ENCODE measurements at places on chromosomes 4 and X.
A peak's percentile ranks its signal among the peaks of the same experiment; 100 is the strongest.

- no peak for DNase-seq
These were observed 387.0 kb downstream of the BCOR start for GRCh38 chrX:39710776-39711175.

DNA sequence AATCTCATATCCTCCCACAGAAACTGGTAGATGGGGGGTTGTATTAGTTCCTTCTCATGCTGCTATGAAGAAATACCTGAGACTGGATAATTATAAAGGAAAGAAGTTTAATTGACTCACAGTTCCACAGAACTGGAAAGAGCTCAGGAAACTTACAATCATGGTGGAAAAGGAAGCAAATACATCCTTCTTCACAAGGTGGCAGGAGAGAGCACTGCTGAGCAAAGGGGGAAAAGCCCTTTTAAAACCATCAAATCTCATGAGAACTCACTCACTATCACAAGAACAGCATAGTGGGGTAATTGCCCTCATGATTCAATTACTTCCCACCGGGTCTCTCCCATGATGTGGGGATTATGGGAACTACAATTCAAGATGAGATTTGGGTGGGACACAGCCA is 250.5 kb upstream of the GPRIN3 start:
- DNase-seq: no peak

GRCh38 chr4:150818661-150819060 is 196.4 kb downstream of the LRBA start:
- DNase-seq: no peak

DNA sequence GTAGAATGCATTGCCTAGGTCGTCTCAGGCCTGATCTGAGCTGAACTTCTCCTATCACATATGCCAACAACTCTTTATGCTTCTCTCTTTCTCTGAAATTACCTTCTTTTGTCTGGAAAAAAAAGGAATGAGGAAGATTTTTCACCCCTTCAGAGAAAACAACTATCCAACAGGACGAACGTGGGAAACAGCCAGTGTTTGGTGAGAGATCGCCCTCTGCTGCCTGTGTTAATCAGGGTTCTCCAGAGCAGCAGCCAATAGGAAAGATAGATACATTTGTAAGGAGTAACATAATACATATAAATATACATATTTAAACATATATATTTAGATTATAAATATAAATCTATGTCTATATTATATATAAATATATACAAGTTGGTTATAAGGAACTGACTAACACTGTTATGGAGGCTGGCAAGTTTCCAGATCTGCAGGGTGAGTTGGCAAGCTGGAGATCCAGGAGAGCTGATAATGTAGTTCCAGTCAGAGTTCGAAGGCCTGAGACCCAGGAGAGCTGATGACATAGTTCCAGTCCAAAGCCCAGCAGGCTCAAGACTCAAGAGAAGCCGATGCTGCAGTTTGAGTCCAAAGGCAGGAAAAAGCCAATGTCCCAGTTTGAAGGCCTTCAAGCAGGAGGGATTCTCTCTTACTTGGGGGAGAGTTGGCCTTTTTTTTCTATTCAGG is 13.3 kb downstream of the CETN2 start:
- DNase-seq: no peak

DNA sequence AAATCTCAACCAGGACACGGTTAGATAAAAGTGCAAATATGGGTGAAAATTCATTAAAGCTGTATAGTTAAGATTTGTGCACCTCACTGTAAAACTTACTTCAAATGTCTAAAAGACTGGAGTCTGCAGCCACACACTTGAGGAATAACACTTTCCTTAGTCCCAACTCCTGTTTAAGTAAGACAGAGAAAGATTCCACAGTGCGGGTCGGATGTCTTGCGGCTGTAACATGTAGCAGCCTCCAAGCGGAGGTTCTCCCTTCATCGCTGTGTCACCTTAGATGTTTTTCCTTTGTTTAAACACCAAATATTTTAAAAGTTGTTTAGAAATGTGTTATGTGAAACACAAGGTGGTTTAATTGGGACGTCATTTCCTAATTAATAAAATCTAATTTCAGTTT is 905 bp upstream of the MAEA start:
- no peak for DNase-seq

DNA sequence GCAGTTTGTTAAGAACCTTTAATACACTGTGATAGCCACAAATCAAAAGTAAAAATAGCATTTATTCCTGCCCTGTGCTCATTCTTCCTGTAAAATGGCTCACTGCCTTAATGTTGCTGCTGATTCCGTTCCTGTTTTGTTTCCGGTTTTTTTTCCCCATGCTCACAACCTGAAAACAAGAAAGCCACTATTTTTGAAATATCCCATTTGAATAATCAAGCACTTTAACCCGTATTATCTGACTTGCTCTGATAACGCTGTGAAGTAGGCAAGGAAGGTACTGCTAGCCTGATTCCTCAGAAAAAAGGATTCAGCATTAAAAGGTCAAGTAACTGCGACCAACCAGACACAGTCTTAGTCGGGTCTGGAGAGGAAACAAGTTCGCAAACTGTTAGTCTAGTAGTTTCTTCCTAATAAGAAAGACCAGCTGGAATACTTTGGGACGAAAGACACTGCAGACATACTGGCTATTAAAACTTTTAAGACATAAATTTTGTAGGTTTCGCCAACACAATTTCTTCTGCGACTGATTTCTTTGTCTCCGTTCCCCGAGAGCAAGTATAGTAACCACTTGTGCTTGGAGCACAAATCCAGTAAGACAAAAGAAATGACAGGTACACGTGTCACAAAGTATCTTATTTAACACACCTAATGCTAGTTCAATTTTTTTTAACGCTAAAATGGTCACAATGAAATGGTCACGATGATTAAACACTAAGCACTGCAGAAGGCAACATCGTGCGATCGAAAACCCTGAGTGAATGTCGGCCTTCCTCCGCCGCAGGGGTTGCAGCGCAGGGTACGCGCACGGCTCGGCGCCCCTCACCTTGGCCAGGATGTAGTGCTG is 802 bp downstream of the COX18 start:
- no peak for DNase-seq

- no peak for DNase-seq
These were observed 4.6 kb downstream of the GAB1 start for GRCh38 chr4:143341186-143341755.

GRCh38 chrX:88416002-88416401 is 331.0 kb upstream of the CPXCR1 start:
- no peak for DNase-seq

DNA sequence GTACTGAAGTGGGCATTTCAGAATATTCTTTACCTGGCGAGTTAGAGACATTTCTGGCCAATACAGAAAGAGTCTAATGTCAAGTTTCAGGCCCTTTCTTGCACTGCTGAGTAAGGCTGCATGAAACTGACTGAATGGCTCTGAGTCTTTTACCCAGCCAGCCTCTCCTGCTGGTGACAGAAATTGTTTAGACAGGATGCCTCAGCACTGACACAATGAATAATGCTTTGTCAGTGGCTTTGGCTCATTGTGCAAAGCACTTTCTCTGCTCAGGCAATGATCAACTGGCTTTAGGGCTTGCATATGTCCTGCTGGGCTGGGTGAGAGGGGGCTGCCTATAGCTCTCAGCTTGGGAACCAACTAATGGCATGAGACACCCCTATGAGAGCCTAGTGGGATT is 45.5 kb downstream of the CLNK start:
- DNase-seq: no peak

DNA sequence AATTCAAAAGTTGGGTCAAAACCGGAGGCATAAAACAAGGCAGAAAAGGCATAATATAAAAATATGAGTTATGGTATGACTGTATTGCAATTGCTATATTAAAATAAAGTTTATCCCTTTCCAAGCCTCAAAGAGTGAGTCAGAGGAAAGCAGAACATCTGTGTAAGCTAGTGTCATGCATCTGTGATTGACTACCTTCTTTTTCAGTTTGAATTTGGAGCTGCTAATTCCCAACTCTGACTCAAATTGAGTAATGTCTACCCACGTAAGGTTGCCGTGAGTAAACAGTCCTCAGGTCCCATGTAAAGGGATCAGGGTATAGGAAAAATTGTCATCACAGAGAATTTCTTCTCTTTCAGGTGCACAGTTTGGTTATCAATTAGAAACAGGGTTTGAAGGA is 6.5 kb upstream of the SLITRK4 start:
- DNase-seq: no peak

GRCh38 chr4:40264995-40265909 is 68.4 kb downstream of the RHOH start:
- no peak for DNase-seq

DNA sequence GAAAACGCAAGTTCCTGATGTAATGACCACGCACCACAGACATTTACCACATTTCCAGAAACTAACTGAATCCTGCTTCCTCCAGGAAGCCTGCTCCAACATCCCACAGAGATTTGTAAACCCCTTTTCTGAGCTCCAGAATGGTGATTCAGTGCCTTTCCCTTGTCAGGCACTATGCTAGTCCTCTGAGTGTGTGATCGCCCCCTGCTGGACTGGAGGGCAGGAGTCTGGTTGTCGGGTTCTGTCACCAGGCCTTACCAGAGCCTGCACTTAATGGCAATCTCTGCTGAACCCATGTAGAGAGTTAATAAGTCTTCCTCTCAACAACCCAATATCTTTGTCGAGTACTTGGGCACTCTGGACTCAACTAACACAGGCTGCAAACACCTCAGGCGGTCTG is 14.5 kb upstream of the KDM5C start:
- peak; percentile 17 for DNase-seq

DNA sequence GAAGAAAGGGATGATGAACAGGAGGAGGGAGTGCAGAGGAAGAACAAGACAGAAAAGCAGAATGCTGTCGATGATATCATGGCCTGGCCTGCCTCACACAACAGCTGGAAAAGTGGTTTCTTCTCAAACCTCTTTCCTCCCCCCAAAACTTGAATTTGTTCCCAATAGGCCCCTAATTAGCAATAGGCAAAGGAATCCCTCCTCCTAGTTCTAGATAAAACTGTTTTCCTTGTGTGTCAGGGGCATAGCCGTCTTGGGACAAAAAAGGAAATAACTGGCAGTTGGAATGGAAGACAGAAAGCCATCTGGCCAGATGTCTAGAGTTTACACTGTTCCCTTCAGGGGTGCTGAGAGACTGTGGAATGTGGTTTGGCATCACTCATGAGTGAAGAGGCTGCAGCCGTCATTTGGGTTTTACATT is 177.8 kb upstream of the C1QTNF7 start:
- DNase-seq: no peak

DNA sequence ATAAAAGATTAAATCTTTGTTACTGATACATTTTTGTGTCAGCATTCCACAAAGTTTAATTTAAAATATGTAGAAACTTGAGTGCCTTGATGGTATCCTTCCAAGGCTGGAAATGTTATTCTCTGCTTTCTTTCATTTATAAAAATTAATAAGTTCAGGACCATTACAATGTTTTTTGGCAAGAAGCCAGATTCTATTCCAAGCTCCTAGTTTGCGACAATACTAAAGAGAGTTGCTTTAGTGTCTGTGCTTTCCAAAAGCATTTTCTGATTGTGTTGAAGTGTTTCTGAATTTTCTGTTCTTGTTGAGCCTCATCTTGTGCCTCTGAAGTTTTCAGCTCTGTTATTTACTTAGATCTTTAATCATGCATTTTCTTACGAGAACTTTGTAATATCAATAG is 516.2 kb downstream of the KCTD8 start:
- DNase-seq: no peak

DNA sequence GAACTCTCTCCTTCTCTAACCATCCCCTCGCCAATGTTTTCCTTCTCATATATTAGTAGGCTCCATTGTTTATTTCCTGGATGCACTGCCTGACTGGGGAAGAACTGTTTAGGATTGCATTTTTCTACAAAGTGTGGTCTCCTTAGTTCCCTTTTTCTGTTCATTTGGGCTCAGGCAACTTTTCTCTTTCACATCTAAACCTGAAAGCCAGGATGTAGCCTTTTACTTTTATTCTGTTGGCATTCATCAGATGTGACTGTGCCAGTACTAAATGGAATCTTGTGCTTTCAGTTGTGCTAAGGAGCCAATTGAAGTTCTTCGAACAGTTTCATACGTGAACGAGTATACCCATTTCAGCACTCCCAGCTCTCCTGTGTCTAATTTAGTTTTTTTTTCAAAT is 59.8 kb downstream of the DDIT4L start:
- no peak for DNase-seq

GRCh38 chr4:90403781-90404180 is 276.6 kb downstream of the CCSER1 start:
- no peak for DNase-seq

GRCh38 chr4:69051576-69051943 is 44.7 kb upstream of the UGT2B7 start:
- no peak for DNase-seq

DNA sequence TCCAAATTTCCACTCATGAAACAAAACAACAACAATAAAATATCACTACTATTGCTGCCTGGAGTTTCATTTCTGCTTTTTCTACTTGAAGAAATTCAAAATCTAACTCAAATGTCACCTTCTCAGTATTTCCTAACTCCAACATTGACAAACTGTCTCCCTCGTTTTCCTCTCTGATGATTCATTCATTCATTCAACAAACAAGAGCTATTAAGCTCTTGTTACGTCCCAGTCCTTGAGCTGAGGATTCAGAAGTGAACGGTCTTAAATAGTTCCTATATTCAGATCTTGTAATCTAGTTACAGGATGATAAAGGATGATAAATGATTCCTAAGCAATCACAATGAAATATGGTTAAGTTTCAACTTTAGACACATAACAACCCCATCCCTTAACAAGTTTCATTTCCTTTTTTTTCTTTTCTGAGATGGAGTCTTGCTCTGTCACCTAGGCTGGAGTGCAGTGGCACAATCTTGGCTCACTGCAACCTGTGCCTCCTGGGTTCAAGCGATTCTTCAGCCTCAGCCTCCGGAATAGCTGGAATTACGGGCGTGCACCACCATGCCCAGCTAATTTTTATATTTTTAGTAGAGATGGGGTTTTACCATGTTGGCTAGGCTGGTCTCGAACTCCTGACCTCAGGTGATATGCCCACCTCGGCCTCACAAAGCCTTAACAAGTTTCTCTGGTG is 1.7 kb downstream of the SLC9B2 start:
- DNase-seq: no peak

DNA sequence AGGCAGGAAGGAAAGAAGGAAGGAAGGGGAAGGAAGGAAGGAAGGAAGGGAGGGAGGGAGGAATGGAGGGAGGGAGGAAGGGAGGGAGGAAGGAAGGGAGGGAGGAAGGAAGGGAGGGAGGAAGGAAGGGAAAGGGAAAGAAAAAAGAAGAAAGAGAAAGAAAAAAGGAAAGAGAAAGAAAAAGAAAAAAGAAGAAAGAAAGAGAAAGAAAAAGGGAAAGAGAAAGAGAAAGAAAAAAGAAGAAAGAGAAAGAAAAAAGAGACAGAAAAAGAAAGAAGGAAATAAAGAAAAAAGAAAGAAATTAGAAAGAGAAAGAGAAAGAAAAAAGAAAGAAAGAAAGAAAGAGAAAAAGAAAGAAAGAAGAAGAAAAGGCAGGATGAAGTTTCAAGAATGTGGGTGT is 15.0 kb upstream of the NHSL2 start:
- no peak for DNase-seq

- no peak for DNase-seq
These were observed 60.2 kb upstream of the SYTL5 start for GRCh38 chrX:37946197-37946596.

DNA sequence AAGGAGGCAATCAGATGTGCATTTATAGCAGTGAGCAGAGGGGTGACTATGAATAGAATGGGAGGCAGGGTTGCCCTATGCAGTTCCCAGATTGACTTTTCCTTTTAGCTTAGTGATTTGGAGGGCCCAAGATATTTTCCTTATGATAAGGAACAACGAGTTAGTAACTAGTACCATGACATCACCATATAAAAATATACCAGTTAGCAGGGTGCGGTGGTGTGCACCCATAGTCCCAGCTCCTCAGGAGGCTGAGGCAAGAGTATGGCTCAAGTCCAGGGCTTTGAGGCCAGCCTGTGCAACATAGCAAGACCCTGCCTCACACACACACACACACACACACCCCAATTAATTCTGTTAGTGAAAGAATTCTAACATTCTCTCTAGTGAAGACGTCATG is 53.0 kb downstream of the IL13RA2 start:
- no peak for DNase-seq

All from stimulated activated CD4-positive, alpha-beta T cell treated with anti-CD3 and anti-CD28 coated beads, TNF-alpha, amount 100 ng/mL, for 48 hours (primary cell).